ENCODE measurements at places on chromosomes 12 and 14.
A peak's percentile ranks its signal among the peaks of the same experiment; 100 is the strongest.

- DNase-seq, result no peak
Measured at GRCh38 chr12:87813476-87814234, 215.5 kb downstream of the C12orf50 start.

- DNase-seq, result peak; percentile 88
Measured at GRCh38 chr14:103528587-103529382, at the start of gene TRMT61A. Gene TRMT61A (plus strand): TSS chr14:103529196. CDS start chr14:103529979, 783 bp downstream.

GRCh38 chr12:10067942-10068341 is 30.8 kb downstream of the CLEC1A start:
- no peak for DNase-seq

DNA sequence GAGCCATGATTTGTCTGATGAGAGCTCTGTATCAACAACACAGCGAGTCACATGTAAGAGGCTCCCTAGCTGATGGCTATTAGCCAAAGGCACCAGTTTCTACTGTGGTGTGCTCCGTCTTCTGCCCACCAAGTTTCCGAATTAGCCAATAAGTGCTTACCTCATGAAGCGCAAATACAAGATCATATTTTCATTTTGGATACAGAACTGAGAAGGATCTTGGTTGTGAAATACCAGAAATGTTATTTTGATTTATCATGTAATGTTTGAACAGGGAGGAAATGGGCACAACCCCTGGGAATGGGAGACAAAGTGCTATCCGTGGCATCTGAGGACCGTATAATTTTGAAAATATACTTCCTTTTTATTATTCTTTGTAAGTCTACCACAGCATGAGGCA is 234.3 kb downstream of the DACT1 start:
- DNase-seq, result no peak

- DNase-seq, result peak; percentile 24
Measured at GRCh38 chr12:54967461-54967860, 17.1 kb downstream of the TESPA1 start.

- DNase-seq, result no peak
Measured at GRCh38 chr14:61218767-61219166, 62.4 kb downstream of the TMEM30B start.

DNA sequence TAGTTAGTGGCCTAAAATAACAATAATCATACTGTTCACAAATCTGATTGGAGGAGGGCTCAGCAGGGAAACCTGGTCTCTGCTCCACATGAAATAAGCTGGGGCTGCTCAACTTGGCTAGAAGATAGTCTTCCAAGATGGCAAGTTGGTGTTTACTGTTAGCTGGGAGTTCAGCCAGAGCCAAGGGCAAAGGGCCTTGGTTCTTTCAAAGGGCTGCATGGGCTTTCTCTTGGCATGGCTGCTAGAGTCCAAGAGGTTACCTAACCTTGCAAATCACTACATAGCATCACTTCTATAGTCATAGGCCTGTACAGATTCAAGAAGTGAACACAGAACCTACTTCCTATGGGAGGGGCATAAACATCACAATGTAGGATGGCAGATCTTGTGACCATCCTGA is 7.1 kb downstream of the EXOC5 start:
- DNase-seq, result no peak

GRCh38 chr12:1518591-1519516 is 75.5 kb downstream of the FBXL14 start:
- no peak for DNase-seq

- DNase-seq, result no peak
Measured at GRCh38 chr12:44159216-44159615, 323.3 kb downstream of the TMEM117 start.

GRCh38 chr12:89825591-89826449 is 117.2 kb upstream of the ATP2B1 start:
- no peak for DNase-seq

DNA sequence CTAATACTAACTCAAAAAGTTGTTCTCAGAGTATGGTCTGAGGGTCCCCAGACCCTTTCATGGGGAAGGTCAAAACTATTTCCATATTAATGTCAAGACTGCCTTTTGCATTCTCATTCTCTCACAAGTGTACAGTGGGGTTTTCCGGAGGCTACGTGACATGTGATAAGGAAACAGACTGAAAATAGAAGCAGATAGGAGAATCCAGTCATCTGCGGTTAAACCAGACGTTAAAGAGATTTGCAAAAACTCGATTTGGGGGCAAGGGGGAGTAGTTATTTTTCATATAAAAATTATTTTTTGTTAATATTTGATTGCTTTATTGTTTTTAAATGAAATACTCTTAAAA is 1.0 kb upstream of the NAP1L1 start:
- peak; percentile 50 for DNase-seq

DNA sequence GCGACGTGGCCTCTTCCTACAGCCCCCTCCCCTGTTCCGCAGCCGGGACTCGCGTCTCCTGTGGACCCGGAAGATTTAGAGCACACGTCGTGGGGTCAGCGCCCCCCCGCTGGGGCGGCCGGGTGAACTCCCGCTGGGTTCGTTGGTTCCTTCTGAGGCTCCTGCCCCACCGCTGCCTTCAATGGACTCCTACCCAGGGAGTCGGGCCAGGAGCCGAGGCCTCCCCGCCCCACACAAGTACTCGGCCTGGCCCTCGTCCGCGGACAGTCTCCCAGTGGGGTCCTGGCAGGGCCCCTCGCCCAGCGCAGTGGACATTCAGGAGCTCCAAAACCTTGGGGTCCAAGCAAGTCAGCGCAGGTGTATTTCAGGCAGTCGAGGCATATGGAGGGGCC is 1.2 kb downstream of the MMP17 start:
- DNase-seq, result no peak

DNA sequence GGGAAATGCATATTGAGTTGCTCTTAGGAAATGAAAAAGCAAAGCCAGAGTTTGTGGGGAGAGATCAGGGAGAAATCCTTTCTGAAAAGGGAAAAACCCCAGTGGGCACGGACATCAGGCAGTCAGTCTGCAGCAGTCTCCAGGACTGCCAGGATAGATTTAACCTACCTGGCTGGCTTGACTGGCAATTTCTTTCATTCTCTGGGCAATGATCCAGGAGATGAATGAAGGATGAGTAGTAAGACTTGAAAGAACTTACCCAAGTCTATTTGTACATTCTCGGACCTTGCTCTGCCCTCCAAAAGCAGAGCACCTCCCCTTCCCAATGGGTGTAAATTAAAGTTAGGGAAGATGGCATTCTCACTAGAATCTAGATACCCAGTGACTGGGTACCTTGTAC is 42.9 kb downstream of the CMAS start:
- no peak for DNase-seq

GRCh38 chr12:92055877-92056276 is 89.8 kb downstream of the BTG1 start:
- DNase-seq, result peak; percentile 80

DNA sequence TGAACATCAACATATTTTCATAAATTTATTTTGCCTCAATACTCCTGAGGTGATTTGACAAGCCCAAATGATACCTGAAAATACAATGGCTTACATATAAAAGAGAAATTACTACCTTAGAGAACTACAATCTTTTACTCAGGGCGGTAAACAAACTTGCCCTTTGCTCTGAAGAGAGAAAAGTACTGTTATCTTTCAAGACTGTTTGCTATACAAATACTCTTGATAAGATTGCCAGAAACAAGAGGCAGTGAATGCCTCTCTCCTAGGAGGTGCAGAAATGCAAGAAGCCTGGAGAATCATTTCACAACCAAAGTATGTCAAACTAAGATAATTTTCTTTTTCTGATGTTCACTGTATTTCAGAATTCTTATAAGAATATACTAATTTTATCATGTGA is 160.3 kb downstream of the ALX1 start:
- DNase-seq, result no peak

DNA sequence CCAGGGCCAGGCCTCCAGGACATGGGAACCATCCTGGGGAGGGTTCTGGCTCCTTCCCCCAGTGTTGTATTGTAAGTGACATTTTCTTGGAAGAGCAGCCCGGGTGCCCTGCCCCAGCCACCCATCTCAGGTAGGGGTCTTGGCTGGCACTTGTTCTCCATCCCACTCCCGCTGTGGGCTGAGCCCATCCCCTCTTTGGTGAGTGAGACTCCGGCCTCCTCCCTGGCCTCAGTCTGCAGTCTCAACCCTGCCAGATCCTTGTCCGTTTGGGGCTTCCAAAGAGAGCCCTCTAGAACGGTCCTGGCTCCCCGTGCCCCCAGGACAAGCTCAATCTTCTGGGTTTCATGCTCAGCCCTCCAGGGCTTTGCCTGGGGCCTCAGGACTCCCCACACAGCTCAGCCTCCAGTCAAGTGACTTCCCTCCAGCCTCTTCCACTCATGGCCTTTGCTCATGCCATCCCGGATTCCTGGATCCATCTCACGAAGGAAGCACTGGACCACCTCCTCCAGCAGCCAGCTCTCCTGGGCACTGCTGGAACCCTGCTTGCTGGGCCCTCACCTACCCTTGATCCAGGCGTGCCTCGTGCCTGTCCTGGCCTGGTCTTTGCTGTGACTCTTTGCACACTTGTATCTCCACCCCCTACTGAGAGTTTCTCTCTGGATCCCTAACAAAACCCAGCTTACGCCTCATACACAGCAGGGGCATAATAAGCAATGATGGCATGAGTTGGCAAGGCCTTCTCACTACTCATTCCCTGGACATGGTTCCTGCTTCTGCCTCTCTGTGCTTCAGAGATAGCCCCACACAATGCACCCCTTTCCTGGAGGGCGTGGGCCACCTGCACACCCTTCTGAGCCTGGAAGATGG is 297.4 kb upstream of the RTL1 start:
- no peak for DNase-seq

DNA sequence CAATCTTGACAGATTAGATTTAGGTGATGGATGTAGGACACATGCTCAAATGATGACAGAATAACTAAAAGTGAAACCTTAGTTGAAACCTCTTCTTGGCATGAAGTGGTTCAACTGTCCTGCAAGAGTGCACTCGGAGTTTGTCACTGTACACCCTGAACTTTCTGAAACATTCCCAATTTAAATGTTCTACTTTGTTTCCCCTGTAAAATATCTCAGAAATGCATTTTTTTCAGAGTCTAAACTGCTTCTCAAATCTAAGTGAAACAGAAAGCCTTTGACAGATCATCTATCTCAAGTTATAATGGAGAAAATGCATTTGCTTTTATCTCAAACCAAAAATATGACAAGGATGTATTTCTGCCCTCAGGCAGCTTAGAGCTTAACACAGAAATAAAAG is 66.0 kb downstream of the BHLHE41 start:
- no peak for DNase-seq

DNA sequence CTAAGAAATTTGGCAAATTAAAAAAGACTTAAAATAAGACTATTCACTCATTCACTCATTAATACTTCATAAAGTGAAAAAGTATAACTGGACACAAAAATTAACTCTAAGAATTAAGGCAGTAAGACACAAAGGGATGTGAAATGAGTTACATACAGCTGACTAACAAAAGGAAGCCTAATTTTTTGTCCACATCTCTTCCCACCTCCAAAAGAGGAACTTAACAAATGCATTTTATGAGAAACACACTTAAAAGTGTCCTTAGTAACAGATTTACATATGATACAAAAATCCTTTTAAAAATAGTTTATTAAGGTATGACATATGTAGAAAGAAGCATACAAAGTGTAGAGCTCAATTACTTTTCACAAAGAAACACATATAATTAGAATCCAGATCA is 88.9 kb downstream of the NUMB start:
- no peak for DNase-seq

GRCh38 chr14:96362965-96363750 is at the start of the genes ATG2B and GSKIP:
Gene ATG2B (minus strand): TSS chr14:96363341. CDS start chr14:96362976, 365 bp downstream.
Gene GSKIP (plus strand): TSS chr14:96363526. CDS start chr14:96382248, 18,722 bp downstream.
- DNase-seq, result peak; percentile 98

- no peak for DNase-seq
Measured at GRCh38 chr12:112686373-112686772, 105.2 kb upstream of the RPH3A start.

DNA sequence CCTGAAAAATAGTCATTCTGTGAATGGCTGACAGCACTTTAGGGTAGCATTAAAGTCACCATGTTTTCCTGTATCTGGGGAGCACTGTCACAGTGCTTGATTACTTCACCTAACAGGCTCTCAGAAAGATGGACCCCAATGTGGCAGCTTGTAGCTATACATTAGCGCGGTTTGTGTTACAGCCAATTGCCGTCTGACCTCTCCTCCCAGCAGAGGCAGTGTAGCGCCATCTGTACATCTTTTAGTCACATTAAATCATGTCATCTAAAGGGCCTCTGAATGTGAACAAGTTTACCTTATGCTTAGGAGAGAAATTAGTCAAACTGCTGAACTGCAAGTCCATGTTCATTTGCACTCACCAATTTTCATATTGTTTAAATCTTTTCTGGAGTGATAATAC is 113.7 kb downstream of the LMO3 start:
- DNase-seq, result no peak

- no peak for DNase-seq
Measured at GRCh38 chr12:3201339-3202051, 124.3 kb downstream of the TSPAN9 start.

- no peak for DNase-seq
Measured at GRCh38 chr12:64229240-64229639, 7.1 kb upstream of the KICS2 start.

- no peak for DNase-seq
Measured at GRCh38 chr14:59601056-59601455, 24.4 kb upstream of the CCDC175 start.

GRCh38 chr14:55697414-55697861 is 117.4 kb downstream of the KTN1 start:
- DNase-seq, result no peak
